ENCODE measurements at places on chromosomes 7 and 10.

DNA sequence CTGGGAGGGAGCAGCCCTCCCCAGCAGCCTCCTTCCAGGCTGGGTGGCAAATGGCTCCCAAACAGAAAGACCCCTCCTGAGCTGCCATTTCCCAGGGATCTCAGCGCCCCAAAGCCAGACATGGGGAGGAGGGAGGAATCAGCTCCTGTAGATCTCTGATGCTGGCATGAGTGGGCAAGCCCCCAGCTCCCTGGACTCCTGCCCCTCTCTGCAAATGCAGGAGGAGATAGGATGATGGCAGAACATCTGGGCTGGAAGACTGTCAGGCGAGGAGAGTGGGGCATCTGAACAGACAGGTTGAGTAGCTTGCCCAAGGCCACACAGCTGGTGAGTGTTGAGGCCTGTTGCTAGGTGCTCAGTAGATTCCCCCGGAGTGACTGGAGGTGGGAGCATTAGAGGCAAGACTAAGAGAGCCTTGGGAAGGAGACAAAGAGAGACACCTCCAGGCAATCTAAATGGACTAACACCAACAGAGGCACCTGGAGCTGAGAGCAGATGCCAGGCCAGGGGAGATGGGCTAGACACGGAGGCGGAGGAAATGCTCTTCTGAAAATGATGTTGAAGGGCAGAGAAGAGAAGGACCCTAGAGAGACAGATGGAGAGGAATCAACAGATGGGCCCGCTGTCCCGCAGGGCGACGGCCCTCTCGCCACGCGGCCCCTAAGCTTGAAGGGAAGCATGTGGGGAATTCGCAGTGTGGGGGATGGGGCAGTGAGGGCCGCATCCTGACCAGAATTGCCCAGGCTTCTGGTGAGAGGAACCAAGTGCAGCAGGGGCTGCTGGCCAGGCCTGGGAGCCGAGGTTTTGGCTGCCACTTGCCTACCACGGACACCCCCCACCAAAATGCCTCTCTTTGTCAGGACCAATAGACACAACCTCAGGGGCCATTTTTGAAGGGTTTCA lies 84.8 kb upstream of the LRRC4 start:
- no peak for DNase-seq

DNA sequence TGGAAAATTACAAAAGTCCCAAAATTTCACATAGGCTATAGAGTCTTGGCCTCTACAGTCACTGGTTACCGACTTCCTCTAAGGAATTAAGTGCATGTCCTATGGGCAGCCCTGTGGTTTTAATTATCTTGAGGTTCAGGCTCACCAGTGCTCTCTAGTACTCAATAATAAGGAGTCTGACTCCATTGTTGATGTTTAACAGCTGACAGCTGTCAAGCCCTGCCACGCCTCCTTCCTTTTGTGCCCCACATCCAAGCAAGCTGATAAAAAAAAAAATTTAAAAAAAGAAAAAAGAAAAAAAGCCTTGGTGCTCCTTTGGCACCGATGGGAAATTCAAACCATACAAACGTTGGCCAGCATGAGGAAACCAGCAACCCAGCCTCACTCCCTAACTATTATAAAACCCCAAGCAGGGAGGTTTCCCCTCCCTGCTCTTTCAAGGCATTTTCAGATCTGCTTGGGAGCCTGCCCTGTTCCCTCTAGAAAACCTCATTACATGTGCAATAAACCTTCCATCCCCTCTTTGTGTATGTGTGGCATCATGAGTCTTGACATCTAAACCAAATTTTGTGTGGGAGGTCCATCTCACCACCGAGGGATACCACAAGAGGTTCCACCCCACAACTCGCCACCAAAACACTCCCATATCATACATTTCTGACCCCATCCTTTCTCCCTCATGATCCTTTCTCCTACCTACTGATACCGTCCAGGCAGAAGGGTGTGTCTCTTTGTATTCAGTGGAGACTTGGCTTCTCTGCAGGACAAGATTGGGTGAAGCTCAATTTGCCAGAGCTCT lies 70.9 kb upstream of the CCDC71L start:
- DNase-seq = no peak

DNA sequence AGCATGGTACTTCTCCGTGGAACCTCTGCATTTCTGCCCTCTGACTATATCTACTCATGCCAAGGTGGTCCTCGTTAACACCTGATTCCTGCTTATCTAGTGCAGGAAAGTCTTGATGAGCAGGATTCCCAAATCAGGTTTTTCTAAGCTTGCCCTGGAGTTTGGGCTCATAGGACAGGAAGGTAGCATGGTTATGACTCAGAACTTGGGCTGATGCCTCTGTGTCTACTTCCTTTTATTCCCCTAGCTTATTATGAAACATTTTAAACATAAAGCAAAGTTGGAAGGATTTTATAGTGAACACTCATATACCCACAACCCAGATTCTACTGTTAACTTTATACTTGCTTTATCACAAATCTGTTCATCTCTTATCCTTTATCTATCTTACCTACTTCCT lies 5.6 kb downstream of the SUFU start:
- no peak for DNase-seq

- DNase-seq = no peak
These were observed 1.4 kb downstream of the SFR1 start for GRCh38 chr10:104123397-104123796.

- no peak for DNase-seq
These were observed 1.9 kb downstream of the ACSL5 start for GRCh38 chr10:112375721-112376395.

- no peak for DNase-seq
These were observed 1159.6 kb downstream of the SORCS3 start for GRCh38 chr10:105800641-105801040.

GRCh38 chr10:88652616-88653015 lies 11.6 kb upstream of the LIPF start:
- no peak for DNase-seq

GRCh38 chr7:119900996-119901672 lies 371.8 kb upstream of the KCND2 start:
- DNase-seq = no peak

GRCh38 chr10:15280462-15280861 lies 90.6 kb downstream of the FAM171A1 start:
- no peak for DNase-seq

DNA sequence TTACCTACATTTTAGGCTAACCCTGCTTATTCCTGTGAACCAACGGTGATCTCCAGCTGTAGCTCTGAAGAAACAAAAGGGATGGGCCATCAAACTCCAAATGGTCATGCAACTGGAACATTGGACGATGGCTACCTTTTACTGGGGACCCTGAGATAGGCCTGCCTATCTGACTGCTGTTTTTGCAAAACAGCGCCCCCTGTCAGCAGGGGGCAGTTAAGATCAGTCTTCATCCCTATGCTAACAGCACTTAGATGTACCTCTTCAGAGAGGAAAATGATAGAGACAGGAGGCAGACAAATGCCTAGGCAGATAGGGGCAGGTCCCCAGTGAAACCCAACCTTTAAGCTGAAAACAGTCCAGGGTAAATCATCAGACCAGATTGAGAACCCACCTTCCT lies 1085.4 kb upstream of the SORCS1 start:
- DNase-seq = no peak

DNA sequence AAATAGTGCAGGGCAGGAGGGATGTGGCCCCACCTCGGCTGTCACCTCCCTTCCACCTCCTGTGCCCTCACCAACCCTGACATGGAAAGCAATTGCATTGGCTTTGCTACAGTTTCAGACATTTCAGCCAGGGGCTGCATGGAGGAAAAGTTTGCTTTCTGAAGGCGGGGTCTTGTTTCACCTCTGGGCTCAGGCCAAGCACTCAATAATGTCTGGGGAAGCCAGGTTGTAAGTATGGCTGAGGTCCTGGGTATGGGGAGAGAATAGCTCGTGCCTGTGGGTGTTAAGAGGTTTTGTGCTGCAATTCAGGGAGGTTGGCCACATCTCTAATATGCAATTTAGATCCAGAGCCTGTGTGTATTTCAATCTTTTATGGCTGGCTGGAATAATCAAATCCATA lies 238.4 kb upstream of the MKI67 start:
- DNase-seq = no peak
